ENCODE measurements at places on chromosomes 12 and 14.

DNA sequence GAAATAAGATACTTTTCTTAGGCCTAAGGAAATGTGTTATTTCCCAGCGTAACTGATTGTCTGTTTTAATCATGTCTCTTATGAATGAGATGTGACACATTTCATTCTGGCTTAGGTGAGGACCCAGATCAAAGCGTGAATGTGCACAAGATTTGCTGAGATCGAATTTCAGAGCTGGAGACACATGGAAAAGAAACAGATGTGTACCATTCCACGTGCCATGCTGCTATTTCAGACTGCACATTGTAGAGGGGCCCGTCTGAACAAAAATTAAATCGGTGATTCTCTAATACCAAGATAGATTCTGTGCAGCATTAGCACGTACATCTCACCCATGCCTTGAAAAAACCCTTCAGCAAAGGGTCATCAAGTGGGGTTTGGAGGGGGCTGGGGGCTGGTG is 290.4 kb downstream of the AACS start:
- DNase-seq = no peak

DNA sequence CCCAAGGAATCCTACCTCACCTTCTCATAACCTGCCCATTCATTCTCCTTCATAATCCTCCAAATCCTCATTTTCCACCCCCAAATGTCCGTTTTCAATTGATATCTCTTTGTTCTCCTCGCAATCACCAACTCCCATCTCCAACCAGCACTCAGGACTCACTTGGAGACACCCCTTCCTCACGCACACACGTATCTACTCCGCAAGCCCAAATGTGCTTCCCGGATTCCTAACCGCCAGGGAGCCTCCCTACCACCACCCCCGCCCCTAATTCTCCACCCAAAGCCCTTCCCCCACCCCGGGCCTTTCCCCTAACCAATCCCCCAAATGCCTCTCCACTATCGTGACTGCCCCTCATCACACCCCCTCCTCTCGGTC is 304 bp downstream of the KCTD10 start:
- no peak for DNase-seq

DNA sequence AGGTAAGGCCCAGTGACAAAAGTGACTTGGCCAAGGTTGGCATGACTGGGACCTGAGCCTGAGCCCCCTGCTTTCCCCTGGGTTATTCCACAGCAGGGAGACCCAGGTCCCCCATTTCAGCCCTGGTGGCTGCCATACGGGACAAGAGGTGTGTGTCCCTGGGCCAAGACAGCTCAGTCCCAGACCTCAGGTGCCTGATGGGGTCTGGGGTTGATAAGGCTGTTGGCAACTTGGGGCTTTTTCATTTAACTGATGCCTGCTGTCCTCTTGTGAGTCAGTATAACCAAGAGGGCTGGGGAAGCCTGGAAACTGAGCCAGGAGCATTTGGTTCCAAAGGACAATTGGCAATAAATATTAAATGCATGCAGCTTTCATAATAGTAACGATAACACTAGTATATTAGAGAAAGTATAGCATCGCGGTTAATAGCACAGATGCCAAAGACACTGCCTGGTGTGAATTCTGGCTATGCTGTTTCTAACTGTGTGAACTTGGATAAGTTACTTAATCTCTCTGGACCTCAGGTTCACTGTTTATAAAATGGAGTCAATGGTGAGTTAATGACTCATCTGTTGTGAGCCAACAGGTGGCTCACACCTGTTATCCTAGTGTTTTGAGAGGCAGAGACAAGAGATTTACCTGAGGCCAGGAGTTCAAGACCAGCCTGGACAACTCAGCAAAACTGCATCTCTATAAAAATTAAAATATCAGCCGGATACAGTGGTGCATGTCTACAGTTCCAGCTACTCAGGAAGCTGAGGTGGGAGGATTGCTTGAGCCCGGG is 898 bp downstream of the SDSL start:
- no peak for DNase-seq

- no peak for DNase-seq
Observed at GRCh38 chr12:124588751-124589267, 21.4 kb upstream of the NCOR2 start.

- DNase-seq = no peak
Observed at GRCh38 chr14:96602186-96602585, 100.0 kb downstream of the PAPOLA start.

DNA sequence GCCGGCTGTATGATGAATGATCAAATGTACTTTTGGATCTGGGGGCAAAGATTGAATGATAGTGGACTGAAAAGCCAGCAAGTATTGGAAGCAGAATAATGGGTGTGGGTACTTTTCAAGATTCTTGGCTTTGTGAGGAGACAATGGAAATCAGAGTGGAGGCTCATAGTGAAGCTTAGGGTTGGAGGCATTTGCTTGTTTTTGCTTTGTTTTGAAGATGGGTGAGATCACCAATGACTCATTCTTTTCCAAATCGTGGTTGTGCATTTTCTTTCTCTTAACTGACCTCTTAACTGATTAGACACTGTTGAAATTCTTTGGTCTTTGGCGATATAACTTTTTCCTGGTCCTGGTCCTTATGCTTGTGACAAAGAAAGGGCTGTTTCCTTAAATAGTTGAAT is 54.4 kb downstream of the PELI2 start:
- DNase-seq = no peak

GRCh38 chr12:24356240-24356804 is 406.9 kb upstream of the SOX5 start:
- no peak for DNase-seq

DNA sequence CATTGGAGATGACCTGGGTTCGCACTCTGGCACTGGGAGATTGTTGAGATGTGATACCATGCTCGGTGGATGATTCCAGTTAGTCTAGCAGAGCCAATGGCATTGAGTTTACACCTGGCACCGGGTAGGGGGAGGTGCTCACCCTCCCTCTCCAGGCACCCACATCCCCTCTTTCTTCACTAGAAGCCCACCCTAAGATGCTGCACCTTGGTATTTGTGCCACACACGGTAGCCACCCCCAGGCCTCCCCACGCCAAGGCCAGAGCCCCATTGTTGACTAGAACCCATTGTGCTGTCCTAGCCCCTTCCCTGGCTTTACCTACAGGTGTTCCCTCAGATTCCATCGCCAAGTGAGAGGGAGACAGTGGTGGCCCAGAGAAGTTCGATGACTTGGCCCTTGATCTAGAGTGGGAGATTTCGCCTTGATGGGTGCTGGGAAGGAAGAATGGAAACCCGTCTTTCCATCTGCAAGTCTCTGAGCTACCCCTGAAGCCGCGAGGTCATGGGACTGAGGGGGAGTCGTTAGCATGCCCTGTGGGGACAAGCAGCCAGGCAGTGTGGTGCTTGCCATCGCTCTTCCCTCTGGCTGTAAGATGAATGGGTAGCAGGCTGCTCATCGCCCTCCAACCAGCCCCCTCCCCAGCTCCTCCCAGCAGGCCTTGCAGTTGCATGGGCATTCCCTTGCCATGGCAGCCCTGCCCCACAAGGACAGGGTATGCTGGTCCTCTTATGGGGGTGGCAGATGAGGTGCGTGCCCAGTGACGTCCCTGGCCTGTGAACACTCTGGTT is 8.7 kb downstream of the CCND2 start:
- no peak for DNase-seq

DNA sequence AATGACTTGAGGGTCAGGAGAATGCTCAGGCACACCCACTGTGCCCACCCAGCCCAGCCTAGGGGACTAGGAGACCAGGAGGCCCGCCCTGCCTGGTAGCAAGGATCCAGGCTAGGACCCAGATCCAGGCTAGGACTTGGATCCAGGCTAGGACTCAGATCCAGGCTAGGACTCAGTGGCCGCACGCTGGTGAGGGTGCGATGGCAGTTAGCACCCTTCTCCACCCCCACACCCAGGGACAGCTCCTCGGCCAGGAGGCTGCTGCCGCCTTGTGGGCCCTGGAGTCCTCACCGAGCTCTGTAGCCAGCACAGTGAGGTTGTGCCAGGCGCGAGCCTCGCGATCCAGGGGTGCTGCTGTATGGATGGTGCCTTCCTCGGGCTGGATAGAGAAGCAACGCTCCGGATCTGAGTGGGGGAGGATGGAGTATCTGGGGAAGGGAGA is 5.1 kb downstream of the CDH24 start:
- no peak for DNase-seq

DNA sequence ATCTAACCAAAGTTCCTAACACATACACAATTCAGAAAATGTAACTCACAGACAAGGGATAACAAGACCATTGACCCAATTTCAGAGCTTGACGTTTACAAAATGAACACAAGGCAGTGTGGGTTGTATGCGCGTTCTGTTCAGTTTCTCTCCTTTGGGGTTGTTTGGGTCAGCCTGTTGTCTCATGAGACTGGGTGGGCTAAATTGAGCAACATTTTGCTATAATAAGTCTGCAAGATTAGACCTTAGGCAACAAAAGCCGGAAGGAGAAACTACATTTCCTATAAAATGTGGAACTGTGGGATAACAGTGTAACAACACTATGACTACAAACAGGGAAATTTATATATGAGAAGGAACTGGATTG is 18.8 kb upstream of the LTA4H start:
- DNase-seq = no peak

DNA sequence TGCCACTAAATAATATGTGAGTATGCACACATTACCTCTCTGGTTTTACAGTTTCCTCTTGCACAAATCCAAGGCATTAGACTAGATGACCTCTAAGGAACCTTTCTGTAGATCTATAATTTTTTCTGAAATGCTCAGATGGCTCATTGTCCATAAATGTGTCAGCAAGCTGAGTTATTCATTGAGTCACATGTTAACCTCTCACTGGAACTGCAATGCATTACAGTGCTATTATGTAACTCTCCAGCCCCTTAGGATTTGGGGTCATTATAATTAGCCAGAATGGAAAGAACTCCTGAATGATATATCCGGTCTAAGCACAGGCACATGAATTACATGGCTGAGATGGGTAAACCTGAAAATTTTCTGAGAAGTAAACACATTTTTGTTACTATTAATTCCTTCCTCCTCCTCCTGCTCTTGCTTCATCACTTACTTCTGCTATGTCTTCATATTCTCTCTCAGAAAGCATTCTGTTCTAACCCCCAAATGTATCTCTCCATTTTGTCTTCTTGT is 20.3 kb upstream of the DRAM1 start:
- no peak for DNase-seq

GRCh38 chr12:50765095-50765911 is 1.4 kb downstream of the ATF1 start:
- DNase-seq = no peak

All from hypothalamus (tissue), 51 donors.